ENCODE measurements at places on chromosomes 4 and X.

- no peak for DNase-seq
These were observed 271.6 kb downstream of the DTHD1 start for GRCh38 chr4:36553029-36553428.

- DNase-seq = no peak
These were observed 22.0 kb downstream of the GUCY1B1 start for GRCh38 chr4:155780775-155781174.

- DNase-seq = no peak
These were observed 1390.3 kb downstream of the RAPGEF2 start for GRCh38 chr4:160493206-160493605.

DNA sequence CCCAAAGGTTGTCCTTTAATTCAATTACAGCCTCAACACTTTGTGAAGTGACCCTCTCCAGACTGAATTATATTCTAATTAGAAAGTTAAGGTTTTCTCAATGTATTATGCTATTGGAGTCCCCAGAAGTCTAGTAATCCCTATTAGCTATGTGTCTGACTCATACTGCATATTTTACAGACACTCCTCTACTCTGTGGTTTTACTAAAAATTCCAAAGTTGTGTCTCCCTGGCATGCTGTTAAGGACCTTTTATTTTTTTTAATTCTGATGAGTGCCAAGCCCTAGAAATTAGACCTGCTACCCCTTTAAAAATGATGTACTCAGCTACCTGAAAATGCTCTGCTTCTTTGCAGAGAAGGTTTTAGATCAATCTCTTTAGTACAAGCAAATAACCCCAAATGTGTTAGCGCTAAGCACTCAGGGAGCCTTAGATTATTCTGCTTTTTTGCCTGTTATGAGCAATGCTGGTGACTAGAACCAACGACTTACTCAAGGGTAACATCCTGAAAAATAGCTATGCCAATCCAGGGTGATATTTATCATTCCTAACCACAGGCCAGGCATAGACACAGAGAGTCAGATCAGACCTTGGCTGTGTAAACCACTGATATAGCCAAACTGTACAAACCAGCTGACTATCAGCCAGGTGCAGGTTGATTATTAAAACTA, 26.1 kb upstream of the CXCL13 start:
- no peak for DNase-seq

GRCh38 chrX:74291964-74292807, 11.8 kb upstream of the ZCCHC13 start:
- peak; percentile 92 for DNase-seq

GRCh38 chr4:99008051-99008450, 12.5 kb downstream of the METAP1 start:
- no peak for DNase-seq

- no peak for DNase-seq
These were observed 44.4 kb downstream of the CCDC158 start for GRCh38 chr4:76376534-76376933.

GRCh38 chr4:100086766-100087431, 103.4 kb downstream of the DDIT4L start:
- DNase-seq = peak; percentile 21

- no peak for DNase-seq
These were observed 10.1 kb downstream of the C4orf50 start for GRCh38 chr4:6008092-6008551.

GRCh38 chr4:47486231-47486673, 1.2 kb downstream of the ATP10D start:
- peak; percentile 37 for DNase-seq

DNA sequence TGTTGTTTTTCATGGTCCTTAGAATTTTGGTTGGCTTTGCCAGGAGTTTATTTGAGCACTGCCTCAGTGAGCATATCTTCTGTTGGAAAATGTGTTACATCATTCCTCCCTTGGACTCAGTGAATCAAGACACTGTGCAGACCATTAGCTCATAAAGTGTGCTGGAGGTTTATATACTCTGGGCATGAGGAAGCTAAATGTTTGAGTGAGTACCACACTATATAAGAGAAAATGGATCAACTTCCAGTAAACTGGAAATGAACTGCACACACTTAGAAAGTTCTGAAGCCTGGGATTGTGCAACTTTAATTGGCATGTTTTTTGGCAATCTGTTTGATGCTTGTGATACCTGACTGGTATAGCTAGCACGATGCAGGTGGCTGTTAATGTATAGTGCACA, 75.9 kb downstream of the LIMCH1 start:
- peak; percentile 39 for DNase-seq

- DNase-seq = no peak
These were observed 47.3 kb downstream of the TSPAN5 start for GRCh38 chr4:98610926-98611676.

- DNase-seq = no peak
These were observed 32.9 kb upstream of the GPR78 start for GRCh38 chr4:8547108-8547911.

GRCh38 chr4:77450006-77450405, 155.6 kb upstream of the CXCL13 start:
- no peak for DNase-seq

DNA sequence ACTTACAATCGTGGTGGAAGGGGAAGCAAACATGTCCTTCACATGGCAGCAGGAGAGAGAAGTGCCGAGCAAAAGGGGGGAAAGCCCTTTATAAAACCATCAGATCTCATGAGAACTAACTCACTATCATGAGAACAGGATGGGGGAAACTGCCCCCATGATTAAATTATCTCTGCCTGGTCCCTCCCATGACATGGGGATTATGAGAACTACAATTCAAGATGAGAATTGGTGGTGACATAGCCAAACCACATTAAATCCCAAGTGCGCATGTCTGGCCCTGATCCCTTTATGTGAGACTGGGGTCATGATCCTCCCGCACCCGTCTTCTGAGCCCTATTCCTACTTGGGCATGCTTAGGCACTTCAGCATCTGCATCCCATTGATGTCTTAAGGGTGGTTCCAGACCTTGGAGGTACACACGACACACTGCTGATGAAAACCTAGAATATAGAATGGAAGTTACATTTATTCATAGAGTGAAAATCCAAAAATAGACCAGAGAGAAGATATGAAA, 116.0 kb downstream of the PTTG2 start:
- DNase-seq = no peak

DNA sequence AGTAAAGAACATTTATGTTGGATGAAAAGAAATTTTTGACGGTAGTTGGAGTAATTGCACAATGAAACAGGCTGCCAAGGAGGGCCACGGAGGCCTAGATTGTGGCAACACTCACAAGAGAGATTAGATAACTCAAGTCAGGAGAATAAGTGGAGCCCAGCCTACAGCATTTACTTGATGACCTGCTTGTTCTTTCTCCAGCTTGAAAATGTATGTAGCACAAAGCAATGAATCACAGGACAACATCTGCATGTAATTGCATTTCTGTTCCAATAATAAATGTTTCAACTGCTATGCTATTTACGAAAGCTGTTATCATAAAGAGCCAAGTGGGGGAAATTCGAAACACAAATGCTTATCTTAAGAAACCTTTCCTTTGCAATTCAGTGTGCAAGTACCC, 221.2 kb upstream of the MID1 start:
- peak; percentile 54 for DNase-seq

DNA sequence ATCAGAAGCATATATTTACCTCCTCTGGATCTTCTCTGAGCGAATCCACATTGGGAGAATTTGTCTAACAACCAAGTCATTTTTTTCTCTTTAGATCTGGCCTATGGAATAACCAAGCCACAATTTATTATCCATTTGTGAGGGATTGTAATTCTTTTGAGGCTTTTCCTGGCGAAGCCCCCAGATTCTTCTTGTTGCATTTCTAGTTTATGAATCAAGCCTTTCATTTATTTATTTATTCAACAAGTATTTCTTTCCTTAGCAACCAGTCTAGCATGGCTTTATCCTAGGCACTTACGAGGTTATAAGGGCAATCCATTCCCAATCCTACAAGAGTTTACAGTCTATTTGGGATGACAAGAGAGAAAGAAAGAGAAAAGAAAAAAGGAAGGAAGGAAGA, 18.4 kb upstream of the FNIP2 start:
- DNase-seq = no peak

GRCh38 chr4:687048-687970, 1.6 kb downstream of the SLC49A3 start:
- DNase-seq = no peak

GRCh38 chr4:129598582-129598981, 502.6 kb downstream of the C4orf33 start:
- DNase-seq = no peak

DNA sequence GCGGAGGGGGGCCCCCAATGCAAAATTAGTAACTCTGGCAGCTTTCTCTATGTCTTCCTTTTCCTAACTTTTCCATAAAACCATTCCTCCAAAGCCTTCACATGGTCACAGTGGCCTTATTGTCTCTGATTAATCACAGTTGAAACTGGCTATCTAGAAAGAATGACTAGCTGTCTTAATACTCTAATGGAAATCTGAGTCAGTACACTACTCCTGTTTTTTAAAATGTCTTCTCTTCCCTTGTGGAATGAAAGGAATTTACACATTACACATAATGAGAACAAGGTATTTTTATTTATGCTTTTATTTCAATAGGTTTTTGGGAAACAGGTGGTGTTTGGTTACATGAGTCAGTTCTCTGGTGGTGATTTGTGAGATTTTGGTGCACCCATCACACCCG, 66.3 kb upstream of the PUDP start:
- no peak for DNase-seq

GRCh38 chrX:134737061-134737460, 78.8 kb upstream of the PLAC1 start:
- no peak for DNase-seq

GRCh38 chrX:50054147-50054546, 131.8 kb downstream of the CLCN5 start:
- no peak for DNase-seq

GRCh38 chr4:127881563-127881864, 821 bp downstream of the PLK4 start:
- DNase-seq = no peak

DNA sequence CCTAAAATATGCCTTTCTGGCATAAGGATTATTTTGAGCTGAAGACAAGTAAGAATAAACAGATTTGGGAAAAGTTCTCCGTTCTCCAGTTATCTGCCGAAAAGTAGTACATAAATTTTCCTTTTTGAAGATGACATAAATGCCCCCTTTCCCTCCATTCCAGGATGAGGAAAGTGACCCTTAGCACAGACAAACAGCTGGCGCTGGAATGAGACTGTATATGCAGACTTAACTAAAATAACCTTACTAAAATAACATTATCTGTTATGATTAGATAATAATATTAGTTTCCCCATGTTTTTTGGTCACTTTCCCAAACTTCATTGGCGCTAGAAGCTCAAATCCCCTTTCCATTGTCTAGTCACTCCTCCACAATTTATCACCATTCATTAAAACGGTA, 21.5 kb downstream of the PDGFC start:
- DNase-seq = no peak

- no peak for DNase-seq
These were observed 2.1 kb downstream of the JAKMIP1 start for GRCh38 chr4:6198278-6198677.

- no peak for DNase-seq
These were observed 137.2 kb downstream of the SH3KBP1 start for GRCh38 chrX:19750028-19750782.

DNA sequence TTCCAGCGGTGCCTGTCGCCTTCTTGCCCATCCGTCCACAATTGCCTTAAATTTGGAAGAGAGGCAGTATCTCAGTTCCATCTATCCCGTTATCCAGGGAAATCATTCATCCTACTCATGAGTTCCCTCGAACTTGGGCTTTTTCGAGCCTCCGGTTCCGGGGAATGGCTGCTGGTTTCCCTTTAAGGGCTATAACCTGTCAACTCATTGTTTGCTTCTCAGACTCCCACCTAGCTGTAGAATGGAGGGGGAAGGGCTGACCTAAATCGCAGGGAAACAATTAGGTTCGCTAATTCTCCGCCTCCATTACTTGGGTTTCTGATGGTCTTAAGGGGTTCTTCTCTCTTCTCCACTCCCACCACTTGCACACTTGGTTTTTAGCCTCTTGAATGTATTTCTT, 1.2 kb downstream of the UCHL1 start:
- DNase-seq = no peak

DNA sequence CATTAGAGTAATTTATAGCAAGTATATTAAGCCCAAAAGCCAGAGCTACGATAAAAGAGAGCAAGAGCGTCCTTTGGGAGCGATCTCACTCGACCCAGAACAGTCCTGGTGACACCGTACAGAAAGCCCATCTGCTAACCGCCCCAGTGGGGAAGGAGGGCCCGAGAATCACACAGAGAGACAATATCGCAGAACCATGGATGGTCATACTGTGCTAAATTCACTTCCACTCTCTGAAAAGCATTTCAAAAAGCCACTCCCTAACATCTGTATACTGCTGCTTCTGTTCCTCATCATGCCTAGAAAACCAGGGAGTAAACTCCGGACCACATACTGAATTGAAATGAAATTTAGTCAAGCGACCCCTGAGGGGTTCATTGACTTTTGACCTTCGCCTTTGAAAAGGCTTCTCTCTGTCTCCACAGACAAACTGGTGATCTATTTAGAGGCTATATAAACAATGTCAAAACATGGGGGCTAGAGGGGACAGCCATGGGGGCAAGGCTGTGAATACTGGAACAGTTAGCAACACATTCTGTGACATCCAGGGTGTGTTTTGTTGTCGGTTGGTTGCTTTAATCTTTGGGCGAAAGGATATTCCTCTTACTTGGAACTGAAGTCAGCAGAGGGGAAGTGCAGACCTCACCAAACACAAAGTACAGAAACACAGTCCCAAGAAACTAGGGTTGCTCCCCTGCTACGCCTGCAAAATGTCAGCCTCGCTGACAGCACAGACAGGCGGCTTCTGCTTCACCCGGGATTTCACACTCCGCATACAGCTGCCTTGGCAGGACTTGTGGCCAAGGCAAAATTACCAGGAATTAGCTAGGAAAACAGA, 129.0 kb upstream of the RASGEF1B start:
- peak; percentile 68 for DNase-seq

GRCh38 chrX:45851434-45851991, 650.8 kb upstream of the DIPK2B start:
- no peak for DNase-seq

GRCh38 chrX:22310779-22311178, 38.1 kb downstream of the CBLL2 start:
- DNase-seq = no peak

GRCh38 chrX:24259544-24260240, 54.2 kb downstream of the SUPT20HL2 start:
- peak; percentile 67 for DNase-seq

DNA sequence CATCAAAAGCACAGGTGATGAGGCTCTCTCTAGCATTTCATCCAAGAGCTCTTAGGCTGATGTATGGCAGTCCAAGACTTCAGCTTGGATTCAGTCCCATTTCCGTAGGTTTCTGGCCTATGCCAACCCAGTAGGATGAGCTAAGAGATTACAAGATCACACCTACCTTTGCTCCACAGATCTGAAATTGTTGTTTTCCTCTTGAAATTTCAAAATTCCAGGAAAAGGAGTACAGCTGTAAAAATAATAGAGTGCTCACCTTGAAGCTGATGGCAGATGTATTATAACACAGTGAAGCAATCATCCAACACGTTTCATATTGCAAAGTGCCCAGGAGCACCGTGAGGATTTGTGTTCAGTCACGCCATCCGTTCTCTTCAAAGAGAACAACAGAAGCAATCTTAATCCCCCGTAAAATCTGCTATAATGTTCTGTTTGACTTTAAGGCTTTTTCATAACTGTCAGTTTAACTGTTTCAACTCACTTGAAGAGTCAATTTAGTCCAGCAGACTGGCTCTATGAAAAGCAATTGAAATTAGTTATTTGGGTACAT, 137.5 kb downstream of the CPE start:
- DNase-seq = no peak

- DNase-seq = no peak
These were observed 47.9 kb upstream of the ITM2A start for GRCh38 chrX:79415056-79415455.

- no peak for DNase-seq
These were observed 327.0 kb upstream of the NOCT start for GRCh38 chr4:138688408-138689085.
